A172 (cell line): ENCODE measurements at places on chromosomes 5 and 9.

- DNase-seq: no peak
Measured at GRCh38 chr5:71589903-71590302, 2.8 kb downstream of the MCCC2 start.

DNA sequence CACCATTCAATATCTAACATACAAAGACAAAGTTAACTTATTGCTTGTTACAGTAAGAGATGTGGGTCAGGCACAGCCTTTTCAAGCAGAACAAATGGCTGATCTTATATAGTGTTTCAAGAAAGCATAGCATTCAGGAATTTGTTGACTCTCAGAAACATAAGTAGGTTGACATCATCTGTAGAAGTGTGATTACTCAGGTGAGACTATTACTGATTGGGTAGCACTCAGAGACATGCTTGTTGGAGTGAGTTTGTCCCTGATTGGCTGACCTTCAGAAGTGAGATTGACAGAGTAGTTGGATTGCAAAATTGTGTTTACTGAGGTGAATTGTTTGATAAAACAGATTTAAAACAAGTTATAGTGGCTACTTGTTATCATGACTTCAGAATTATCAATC is 30.7 kb upstream of the TNPO1 start:
- no peak for DNase-seq

- no peak for DNase-seq
Measured at GRCh38 chr5:126525630-126526245, 69.3 kb downstream of the ALDH7A1 start.

- DNase-seq: no peak
Measured at GRCh38 chr5:161960314-161960713, 107.3 kb upstream of the GABRG2 start.

- no peak for DNase-seq
Measured at GRCh38 chr5:50963971-50964745, 297.7 kb downstream of the PARP8 start.

DNA sequence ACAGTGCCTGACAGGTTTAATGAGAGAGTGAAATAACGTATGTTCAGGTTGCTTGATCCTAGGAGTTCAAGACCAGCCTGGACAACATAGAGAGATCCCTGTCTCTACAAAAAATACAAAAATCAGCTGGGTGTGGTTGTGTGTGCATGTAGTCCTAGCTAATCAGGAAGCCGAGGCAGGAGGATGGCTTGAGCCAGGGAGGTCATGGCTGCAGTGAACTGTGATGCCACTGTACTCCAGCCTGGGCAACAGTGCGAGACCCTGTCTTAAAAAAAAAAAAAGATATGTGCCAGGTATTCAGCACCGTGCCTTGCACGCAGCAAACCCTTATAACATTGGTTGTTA is 38.8 kb upstream of the SPRY4 start:
- no peak for DNase-seq

- DNase-seq: no peak
Measured at GRCh38 chr9:81684635-81685034, 4.7 kb downstream of the TLE1 start.

DNA sequence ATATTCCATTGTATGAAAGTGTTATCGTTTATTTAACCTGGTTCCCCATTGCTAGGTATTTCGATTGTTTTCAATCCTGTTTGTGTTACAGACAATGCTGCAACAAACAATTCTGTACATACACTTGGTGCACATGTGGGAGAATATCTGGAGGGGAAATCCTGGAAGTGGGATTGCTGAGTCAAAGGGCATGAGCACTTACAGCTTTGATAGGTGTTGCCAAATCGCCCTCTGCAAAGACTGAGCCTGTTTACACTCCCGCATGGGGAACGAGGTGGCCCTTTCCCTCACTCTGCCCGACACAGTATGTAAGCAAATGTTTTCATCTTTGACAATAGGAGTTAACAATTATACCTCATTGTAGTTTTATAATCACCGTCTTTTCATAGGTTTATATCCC is 66.2 kb downstream of the PDE6A start:
- no peak for DNase-seq

- no peak for DNase-seq
Measured at GRCh38 chr5:109614301-109614700, 75.4 kb upstream of the MAN2A1 start.

GRCh38 chr5:62305358-62305714 is 670 bp upstream of the KIF2A start:
- no peak for DNase-seq

GRCh38 chr9:92480986-92481633 is 1.2 kb downstream of the ASPN start:
- peak; percentile 24 for DNase-seq

- DNase-seq: no peak
Measured at GRCh38 chr9:108972186-108972585, 38.0 kb downstream of the ABITRAM start.

GRCh38 chr9:99561509-99561917 is 260.2 kb upstream of the NR4A3 start:
- no peak for DNase-seq

- DNase-seq: no peak
Measured at GRCh38 chr9:14075218-14075617, 238.7 kb downstream of the NFIB start.

- DNase-seq: no peak
Measured at GRCh38 chr9:99004115-99004514, 60.4 kb downstream of the COL15A1 start.

GRCh38 chr5:177496070-177496726 is 1.2 kb downstream of the PDLIM7 start:
- DNase-seq: peak; percentile 73

GRCh38 chr5:66741394-66741793 is 145.2 kb downstream of the MAST4 start:
- DNase-seq: no peak

GRCh38 chr5:36777105-36777757 is 99.3 kb upstream of the NIPBL start:
- DNase-seq: peak; percentile 16

DNA sequence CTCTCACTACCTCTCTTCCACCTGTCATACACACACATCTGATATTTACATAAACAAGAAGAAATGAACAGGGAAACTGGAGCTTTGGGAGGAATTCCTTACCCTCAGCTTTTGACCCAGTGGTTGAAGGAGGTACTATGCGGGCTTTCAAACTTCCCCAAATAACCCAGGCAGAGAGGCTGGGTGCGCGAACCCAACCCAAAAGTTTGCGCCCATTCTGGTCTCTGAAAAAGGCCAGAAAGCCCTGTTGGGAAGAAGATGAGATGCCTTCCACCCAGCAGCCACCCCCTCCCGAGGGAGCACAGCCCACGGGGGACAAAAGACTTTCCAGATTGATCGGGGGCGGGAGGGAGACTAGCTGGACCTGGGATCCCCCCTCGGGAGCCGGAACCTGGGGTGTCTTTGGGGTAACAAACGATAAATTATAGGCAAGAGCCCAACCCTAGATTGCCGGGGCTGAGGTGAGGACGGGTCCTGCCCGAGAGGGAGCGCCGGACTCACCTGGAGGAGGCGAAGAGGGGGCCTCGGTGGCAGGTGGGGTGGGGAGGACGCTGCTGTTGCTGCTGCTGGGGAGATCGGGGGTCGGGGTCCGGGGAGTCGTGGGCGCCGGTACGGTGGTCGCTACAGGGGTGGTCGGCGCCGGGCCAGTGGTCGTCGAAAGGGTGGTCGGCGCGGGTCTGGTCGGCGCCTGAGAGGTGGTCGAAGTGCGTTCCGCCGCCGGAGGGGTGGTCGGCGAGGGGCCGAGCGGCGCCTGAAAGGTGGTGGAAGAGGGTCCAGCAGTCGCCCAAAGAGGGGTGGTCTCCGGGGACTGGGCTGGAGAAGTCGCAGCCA is 798 bp downstream of the MEGF9 start:
- no peak for DNase-seq

DNA sequence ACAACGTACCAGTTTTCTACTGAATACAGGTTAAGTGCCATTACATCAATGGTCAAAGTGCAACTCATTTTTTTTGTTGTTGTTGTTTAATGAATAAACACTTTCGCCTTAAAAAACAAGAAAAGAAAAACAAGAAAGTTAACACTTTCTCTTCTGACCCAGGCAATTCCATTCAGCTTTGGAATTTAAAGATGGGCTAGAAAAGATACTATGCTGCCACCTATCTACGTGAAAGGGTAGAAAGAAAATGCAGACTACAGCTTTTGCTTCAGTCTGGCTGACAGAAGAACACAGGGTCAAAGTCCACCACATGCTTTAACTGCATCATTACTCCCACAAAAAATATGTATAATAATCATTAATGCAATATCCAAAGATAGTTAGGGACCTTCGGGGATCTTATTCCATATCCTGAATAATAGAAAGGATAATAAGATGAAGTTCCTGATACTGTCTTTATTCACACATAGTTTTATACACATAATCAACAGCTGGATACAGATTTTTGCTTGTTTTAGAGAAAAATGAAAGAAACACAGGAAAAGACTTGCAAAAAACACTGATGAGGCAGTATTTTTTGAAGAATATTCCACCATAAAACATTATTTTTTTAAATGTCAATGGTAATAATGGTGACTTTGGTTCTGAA is 40.4 kb downstream of the ZDHHC21 start:
- DNase-seq: peak; percentile 4

DNA sequence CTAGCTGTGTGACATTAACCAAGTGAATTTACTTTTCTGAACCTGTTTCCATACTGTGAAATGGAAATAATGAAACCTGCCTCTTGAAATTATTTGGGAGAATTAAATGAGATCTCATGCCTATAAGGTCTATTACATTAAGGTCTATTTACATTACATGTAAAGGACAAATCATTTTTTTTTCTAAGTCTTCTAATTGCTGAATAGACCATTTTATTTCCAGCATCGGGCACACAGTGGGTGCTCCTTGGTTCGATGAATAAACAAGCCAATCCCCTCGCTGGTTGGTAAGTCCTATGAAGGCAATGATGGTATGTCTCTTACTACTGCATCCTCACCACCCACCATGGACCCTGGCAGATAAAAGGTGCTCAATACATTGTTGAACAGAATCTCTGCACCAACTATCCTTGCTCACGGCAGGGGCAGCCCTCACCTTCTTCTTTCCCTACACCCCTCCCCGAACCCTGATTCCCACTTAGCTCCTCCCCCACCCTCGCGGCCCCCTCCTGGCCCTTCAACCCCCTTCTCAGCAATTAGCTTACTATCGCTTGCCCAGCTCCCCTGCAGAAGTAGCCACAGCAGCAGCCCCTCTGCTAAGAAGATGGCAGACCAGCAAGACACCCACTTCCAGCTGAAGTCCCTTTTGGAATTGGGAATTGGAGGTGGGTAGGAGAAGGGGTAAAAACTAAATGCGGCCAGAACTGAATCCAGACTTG is 3.0 kb downstream of the PCDH1 start:
- DNase-seq: no peak

GRCh38 chr5:129593525-129593924 is 133.4 kb downstream of the ADAMTS19 start:
- no peak for DNase-seq

GRCh38 chr5:14737291-14737690 is 72.8 kb downstream of the OTULIN start:
- DNase-seq: no peak

DNA sequence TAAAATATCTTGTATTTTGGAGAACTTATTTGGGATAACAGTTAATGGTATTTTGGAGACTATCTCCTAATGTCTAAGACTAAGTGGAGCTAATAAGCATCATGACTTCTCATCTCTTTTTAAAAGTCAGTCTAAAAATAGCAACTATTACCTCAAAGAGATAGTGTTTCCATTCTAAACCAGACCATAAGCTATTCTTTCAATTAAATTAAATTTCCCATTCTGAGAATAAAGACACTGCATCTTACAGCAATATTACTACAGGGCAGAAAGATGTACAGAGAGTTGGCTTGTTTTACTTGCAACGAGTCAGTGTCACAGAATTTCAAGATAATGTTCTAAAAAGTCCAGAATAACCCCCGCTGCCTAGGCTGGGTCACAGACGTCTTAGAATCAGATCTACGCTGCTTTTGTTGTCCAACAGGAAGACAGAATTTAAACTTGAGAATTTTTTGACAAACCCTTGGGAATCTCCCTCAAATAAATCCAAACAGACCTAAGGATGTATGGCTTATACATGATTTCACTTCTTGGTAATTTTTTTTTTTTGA is 98.9 kb downstream of the USP20 start:
- no peak for DNase-seq
